ENCODE measurements at places on chromosomes 3 and 15. TPM values are rescaled to one million over a fixed set of nuclear protein-coding genes. Genes with fewer than 3 reads are reported as not detected.

- no peak for DNase-seq
These were observed 26.6 kb upstream of the FLNB start for GRCh38 chr3:57981483-57982087.

Gene GOLGA8T
- total RNA-seq = 0.32 TPM

- no peak for DNase-seq
These were observed 225.2 kb downstream of the TCF12 start for GRCh38 chr15:57143511-57144078.

DNA sequence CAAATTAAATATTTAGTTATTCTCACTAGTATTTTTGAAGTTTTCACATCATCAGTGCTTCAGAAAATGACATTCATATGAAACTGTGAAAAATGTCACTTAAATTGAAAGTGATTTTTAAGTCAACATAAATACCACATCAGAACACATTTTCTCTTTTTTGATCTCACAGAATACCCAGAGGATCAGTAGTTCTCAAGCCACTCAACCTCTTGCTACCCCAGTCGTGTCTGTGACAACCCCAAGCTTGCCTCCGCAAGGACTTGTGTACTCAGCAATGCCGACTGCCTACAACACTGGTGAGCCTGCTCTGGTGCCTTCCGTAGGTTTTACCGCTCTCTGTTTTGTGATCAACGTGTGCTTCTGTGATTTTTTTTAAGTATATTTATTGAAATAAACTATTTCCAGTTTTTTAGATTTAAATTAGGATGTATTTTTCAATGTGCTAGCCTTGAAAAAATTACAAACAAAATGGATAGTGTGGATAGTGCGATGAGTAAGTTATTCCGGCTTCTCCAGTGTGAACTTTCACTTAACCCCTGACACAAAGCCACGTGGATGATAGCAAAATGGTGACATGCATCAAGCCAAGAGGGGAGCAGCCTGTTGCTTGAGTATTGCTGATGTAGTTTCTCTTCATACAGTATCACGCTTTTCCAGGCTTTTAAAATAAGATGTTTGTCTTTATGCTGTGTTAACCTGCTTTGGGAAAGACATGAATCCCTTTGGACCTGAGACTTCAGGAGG, 26.5 kb downstream of the LYSMD4 start:
- DNase-seq = no peak

DNA sequence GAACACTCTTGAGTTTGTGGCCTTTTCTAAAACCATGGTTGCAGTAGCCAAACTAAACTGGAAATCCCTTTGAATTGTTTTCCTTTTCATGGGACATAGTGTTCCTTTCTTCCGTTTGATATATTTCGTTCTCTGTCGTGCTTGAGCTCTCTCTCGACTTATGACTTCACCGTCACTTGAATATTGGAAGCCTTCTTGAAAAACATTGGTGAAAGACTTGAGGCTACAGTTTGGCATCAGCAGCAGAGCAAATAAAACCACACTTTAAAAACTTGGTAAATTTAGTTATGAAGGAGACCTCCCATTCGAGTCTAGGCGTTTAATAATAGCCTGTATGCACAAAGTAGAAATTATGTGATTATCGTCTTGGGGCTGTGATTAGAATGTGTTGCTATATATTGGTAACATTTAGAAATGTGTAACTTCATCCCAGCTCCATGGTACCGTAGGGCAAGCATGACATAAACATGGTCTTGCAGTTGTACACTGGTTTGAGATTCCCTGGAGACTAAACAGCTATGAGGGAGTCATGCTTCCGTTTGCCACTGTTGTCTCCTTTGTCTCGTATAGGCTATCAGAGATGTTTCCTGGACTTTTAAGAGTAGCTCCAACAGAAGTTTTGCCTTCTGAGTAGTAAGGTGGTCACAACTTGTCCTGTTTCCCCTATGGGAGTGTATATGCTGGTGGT, 122.3 kb downstream of the PTPRG start:
- no peak for DNase-seq

Gene SNX33
- 25.6 TPM for total RNA-seq

DNA sequence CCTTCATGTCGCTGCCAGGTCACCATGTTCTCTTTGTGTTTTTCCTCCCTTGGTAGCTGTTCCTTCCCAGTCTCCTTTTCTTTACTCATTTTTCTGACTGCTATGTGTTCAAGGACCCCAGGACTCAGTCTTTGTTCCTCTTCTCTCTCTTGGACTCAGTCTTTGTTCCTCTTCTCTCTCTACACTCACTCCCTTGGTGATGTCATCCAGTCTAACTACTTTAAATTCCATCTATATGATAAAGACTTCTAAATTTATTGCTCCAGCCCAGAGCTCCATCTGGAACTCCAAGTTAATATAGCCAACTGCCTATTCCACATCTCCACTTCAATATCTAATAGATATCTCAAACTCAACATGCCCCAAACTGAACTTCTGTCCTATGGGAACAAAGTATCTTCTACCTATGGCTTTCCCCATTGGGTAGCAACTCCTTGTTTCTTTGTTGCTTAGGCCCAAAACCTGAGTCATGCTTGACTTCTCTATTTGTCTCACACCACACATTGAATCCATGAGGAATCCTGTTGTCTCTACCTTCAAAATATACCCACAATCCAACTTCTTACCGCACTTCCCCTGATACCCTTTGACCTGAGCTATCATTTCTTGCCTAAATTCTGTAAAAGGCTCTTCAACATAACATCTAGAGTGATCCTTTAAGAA, 4.9 kb upstream of the DYNC1LI1 start:
- DNase-seq = no peak

DNA sequence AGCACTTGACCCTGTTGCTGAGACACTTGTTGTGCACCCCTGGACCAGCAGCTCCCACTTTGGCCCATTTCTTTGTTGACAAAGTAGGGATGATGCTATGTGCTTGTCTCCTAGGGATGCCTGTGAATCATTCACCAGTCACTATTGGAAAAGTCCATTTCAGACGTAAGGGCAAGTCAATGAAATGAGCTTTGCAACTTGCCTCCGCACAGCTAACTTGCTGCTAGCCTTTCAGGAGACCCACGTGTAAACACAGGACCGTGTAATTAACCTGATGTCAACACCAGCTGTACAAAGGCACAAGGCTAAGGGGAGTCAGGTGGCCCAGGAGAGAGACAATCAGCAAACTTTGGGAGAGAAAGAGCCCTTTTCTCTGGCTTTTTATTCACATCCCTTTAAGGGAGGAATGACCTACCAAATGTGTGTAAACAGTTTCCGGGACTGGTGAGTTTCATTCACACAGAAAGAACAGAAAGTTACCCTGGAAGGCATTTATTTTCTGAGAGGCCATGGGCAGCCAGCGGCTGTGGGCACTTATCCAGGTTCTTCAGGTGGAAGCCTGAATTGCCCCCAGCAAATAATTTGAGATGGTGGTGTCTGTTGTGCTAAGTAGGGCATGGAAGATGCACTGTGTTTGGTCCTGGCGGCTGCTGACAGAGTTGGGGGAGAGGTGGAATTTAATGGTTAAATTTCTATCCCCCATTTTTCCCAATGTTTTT, 54.0 kb downstream of the TIPARP start:
- DNase-seq = no peak

GRCh38 chr3:8488411-8488810, 13.2 kb upstream of the LMCD1 start:
- DNase-seq = peak; percentile 56

GRCh38 chr15:76340803-76341365, 4.3 kb downstream of the ISL2 start:
- DNase-seq = no peak

DNA sequence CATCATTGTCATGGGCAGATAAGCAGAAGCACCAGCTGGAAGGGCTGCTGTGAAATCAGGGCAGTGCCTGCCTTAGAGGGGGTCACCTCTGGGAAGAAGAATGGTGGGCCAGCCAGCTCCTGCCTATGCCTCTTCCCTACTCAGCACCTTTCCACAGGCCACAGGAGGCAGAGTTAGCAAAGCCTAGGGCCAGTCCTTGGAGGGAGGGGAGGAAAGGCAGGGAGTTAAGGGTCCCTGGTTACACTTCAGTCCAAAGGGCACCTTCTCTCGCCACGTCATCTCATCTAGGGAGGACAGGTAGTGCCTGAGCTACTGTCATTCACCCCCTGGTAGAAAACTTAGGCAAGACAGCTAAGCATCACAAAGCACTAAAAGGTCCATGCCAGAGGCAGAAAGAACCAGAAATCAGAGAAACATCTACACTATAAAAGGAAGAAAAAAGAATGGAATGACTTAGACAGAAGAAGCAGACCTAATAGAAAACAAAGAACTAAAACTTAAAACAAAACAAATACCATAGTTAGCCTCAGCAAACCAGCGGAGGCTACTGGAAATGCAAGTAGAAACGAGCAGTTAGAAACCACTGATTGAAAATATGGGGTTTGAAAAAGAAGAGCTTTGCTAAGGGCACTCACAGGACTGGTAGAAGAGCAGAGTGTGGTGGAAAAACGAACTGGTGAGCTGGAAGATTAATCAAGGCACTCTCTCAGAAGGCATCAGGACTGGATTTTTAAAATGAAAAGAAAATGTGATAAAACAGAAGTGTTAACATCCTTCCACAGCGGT, 84.2 kb downstream of the OSBPL10 start:
- no peak for DNase-seq

All from astrocyte (in vitro differentiated cells and primary cell).